NCI-H510A (cell line): ENCODE measurements at places on chromosomes 4 and X.

DNA sequence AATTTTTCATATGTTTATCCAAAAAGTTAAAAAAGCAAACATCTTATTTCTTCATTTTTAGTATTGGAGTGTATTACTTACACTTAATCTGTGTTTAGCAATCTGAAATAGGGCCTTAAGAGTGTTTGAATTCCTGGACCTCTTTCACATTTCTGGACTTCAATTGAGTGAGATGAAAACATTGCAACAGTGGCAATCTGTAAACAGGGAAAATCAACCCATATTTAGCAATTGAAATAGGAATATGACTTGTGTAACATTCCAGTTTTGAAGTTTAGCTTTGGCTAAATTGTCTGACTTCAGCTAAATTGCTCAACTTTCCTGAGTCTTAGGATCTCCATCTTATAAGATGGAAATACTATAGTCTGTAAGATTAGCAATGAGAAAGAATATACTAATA, 34.6 kb upstream of the FHL1 start:
- DNase-seq, result no peak

- no peak for DNase-seq
These were observed 646 bp upstream of the FAM3A start for GRCh38 chrX:154516656-154517100.

GRCh38 chrX:71103110-71103983, 3.2 kb downstream of the CXorf65 start:
- DNase-seq, result no peak

- no peak for DNase-seq
These were observed 56.5 kb upstream of the ACSL1 start for GRCh38 chr4:184882276-184882675.

DNA sequence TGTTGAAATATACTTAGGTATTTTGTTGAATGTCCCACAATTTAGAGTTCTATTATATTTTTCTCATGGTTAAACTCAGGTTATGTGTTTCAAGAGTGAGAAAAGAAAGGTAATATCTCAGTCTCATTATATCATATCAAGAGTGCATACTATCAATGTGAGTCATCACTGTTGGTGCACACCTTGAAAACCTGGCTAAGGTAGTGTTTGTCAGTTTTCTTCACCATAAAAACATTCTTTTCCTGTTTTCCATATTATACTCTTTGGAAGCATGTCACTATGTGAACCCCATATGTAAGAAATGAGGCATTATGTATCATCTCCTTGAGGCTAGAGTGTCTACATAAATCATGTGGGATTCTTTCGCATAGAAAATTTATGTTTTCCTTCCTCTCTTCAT, 307.6 kb upstream of the CTSO start:
- no peak for DNase-seq

DNA sequence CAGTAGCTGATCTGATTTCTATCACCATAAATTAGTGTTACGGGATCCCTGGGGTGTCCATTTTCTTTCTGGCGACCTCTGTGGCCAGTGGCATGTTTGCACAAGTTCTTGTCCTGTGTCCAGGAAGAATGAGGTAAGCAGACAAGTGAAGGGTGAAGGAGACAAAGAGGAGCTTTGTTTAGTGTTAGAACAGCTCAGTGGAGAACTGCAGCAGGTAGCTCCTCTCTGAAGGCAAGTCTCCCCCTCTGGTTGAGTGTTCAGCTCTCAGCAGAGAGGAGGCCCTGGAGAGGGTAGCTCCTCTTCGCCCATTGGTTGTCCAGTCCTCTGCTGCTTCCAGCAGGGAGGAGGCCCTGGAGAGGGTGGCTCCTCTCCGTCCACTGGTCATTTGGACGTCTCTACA, 47.2 kb downstream of the DMP1 start:
- no peak for DNase-seq

DNA sequence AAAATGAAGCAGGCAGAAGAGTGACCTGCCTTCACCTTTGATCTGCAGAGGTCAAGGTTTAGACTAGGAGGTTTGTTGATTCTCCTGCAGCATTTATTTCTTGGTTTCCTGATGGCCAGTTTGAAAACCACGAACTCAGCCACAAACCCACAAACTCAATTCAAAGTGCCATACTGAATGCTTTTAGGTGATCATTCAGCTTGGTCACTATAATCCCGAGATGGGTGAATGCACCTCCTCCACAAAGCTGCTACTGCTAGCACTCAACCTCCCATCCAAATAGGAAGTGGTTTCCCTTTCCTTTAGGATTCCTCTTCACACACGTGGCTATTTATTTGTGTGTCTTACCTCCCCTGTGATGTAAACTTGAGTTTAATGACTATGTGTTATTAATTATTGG, 225.2 kb downstream of the MID1 start:
- no peak for DNase-seq

DNA sequence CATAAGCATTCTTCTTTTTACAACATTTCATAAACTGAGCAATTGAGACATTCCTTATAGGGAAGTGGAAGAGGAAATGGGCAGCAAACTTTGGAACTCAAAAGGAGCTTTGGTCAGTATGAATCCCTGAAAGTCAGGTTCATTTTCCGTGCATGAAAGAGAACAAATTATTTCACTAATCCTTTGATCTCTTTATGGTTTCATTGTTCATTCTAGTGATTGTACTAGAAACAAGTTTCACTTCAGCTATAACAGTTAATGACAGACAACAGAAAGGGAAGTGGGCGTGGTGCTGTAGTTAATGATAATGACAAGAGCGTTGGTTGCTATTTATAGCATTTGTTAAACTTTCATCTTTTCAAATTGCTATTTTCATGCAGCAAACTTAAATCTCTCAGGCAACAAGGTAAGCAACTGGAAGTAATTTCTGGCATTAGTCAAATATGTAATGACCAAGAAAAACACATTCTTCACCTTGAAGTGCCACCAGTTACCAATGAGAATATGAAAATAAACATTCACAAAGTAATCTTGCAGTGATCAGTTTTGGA, 98.4 kb downstream of the AREG start:
- no peak for DNase-seq

- DNase-seq, result no peak
These were observed 1.0 kb downstream of the RASGEF1B start for GRCh38 chr4:81470456-81471297.

DNA sequence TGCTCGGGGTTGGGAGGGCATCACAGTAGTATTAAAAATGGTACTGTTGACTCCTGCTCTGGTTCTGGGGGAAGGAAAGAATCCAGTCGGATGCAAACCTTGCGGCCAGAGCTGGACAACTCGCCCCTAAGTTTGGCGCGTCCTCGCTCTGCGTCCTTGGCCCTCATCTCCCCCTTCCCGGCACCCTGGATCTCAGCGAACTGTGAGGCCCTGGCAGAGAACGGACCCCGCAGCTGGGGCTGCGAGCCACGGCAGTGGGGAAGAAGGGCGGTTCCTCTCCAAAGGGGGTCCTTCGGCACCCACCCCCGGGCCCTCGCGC, 14.0 kb downstream of the ARHGEF6 start:
- DNase-seq, result no peak

- no peak for DNase-seq
These were observed 2246.0 kb downstream of the ARAP2 start for GRCh38 chr4:33998291-33998690.

- DNase-seq, result no peak
These were observed 59.1 kb upstream of the USP9X start for GRCh38 chrX:41025926-41026701.

- DNase-seq, result no peak
These were observed 63.0 kb upstream of the LNX1 start for GRCh38 chr4:53654300-53654758.

DNA sequence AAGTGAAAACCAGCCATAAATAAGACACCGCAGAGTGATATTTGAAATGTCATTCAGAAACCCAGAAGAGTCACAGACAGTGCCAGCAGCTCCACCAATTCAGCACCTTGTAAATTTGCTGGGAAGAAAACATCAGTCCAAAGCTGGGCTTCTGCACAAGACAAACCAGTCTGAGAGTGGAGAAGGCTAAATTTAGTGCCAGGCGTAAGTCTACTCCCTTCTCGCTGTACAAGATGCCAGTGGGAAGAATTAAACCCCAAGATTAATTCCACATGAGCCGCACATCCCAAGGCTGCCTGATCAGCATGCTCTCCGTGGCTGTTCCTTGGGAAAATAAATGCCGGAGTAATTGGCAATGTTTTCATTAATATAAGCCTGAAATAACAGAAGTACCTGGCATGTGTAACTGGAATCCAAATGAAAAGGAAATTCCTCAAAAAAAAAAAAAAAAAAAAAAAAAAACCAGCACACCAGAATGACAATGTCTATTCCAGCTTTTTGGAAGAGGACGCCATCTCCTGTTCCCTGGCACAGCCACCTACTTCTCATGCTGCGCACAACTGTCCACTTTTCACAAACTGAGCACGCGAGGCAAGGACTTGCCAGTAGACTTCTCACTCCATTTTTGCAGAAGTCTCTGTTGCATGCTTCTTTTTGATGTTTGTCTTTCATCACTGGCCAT, 95.5 kb downstream of the NSUN7 start:
- no peak for DNase-seq

DNA sequence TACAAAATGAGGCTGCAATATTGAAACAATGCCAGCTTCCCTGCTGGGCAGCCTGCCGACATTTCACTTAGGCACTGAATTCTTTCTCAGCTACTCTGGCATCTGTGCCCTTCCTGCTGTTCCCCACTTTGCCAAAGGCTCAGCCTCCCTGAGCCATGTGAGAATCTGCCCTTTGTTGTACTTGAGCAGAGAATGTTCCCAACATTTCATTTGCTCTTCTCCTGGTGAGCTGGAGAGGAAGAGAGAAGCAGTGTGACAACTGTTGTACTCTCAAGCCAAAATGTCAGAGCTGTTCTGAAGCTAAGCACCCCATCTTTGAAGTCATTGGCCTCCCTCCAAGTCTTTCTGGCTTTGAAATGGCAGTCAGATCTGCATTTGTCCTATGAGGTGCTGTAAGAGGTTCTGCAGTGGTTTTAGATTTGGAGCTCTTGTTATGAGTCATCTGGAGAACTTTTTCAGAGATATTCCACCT, 32.5 kb downstream of the LANCL3 start:
- no peak for DNase-seq

GRCh38 chr4:159776961-159777360, 674.1 kb downstream of the RAPGEF2 start:
- no peak for DNase-seq

GRCh38 chrX:49915361-49916222, 6.8 kb upstream of the CLCN5 start:
- DNase-seq, result no peak

GRCh38 chr4:14308229-14308651, 680.7 kb upstream of the BOD1L1 start:
- DNase-seq, result no peak

- DNase-seq, result peak; percentile 36
These were observed at the start of gene TMEM150C for GRCh38 chr4:82561786-82562563. Gene TMEM150C (minus strand): TSS chr4:82561988. CDS start chr4:82504657, 57,331 bp downstream.

DNA sequence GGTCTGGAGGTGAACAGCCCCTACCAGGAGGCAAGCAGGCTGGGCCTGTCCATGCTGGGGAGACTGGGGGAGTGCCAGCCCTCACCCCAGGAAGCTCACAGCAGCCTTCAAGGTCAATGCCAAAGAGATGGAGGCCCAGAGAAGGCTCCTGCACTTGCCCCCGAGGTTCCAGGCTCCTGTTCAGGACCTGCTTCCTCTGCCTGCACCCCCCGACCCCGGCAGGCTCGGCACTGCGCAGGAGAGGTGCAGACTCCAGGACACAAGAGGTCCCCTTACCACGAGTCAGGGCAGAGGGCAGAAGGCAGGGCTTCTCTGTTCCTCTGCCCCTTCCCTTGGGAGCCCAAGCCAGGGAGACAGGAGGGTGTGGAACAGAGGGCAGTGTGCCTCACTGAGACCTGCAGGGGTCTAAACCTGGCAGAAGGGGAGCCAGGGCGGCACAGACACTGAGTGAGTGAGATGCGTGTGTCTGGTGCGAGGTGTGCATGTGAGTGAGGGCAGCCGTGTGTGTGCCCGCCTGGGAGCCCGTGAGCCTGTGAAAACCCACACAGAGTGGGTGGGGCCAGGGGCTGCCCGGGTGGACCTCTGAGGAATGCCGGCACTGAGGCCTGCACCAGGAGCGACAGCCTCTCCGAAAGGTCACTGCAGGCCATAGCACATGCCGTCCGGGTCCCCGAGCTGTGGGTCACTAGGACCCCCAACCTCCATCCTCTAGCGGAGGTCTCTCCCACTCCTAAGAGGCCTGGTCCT, 30.7 kb upstream of the FGFR3 start:
- no peak for DNase-seq

GRCh38 chr4:173524218-173525117, 5.6 kb downstream of the HAND2 start:
- DNase-seq, result no peak

DNA sequence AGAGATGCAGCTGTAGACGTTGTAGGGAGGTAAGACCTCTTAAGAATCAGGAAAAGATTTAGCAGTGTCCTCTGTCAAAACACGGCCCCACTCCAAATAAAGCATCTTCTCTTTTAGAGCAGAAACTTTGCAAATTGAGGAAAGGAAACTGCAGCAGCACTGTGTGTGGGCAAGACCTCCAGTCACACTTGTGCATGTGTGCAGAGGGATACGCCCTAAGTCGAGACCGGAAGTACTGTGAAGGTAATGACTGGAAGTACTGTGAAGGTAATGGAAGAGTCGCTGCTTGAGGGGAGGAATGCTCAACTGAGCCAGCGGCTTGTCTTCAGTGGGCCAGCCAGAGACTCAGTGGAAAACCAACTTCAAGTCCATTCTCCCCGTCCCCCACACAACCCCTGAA, 46.5 kb downstream of the EGF start:
- DNase-seq, result no peak

DNA sequence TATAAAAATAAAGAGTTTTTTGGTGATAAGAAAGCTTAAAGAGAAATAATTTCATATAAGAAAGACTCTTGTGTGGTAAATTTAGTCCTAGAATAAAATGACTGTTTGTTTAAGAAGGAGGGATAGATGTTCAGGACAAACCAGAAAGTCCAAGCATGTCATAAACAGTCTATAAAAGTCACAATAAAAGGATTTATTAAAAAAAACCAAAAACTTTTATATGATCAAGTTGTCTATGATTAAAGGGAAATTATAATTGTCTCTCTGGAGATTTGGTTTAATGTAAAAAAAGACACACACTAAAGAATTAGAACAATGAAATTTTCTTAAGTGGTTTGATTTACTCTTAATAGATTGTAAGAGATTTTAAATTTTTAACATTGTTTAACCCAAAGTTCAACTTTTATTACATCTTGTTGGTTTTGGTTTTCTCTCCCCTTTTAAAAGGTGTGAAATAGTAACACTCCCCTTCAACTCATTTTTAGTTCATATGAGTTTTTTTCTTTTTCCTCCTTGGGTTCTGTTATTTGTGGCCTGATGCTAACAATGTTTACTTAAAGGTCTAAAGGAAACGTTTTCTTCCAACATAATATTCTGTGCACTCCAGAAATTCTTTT, 89.7 kb downstream of the PDHA2 start:
- no peak for DNase-seq

GRCh38 chr4:140637836-140638235, 69.1 kb upstream of the UCP1 start:
- DNase-seq, result peak; percentile 3

GRCh38 chrX:141945426-141945825, 41.7 kb downstream of the MAGEC1 start:
- no peak for DNase-seq

DNA sequence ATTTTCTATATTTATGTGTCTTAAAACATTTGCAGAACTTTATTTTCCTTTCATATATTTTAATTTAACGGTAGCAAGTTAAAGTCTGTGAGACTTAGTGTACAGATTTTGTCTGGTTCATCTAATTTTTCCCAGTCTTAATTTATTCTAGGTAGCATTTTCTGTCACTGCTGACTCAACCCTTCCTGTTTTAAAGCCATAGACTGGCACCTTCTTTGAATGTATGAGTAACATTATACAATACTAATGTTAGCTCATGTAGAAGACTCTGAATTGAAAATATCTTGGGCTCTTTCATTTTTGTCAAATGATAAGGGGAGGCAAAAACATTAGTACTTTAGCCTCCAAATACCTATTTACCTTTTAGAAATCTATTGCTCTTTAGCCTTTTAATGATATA, 43.6 kb downstream of the BLTP1 start:
- DNase-seq, result no peak
